ENCODE measurements at places on chromosomes 1 and 21.
A peak's percentile ranks its signal among the peaks of the same experiment; 100 is the strongest.

- DNase-seq, result no peak
Measured at GRCh38 chr1:71698186-71698585, 584.2 kb downstream of the NEGR1 start.

DNA sequence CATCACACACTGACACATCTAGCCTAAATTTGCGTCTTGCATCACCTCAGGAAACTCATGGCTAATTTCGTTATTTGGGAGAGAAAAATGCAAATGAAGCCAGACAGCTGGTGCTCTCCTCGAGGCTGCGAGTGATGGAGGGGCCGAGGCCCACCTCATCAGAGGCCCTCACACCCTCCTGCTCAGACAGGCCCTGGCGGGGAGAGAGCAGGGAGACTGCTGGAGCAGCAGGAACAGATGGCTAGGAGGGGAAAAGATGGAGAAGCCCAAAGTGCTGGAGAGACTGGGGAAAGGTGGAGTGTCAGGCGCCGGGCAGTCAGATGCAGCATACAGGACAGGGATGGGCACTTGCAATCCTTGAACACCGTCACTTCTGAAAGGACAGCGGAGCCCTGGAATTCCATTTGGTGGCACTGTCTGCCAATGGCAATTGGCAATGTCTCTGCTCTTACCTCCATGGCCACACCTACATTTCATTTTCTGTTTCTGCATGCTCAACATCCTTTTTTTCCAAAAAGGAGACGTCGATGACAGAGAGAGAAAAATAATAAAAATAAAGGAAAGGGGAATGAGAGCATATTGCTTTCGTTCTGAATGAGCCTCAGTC lies 286.2 kb downstream of the SPATA17 start:
- DNase-seq, result no peak

- no peak for DNase-seq
Measured at GRCh38 chr1:233289676-233290075, 5.8 kb downstream of the PCNX2 start.

DNA sequence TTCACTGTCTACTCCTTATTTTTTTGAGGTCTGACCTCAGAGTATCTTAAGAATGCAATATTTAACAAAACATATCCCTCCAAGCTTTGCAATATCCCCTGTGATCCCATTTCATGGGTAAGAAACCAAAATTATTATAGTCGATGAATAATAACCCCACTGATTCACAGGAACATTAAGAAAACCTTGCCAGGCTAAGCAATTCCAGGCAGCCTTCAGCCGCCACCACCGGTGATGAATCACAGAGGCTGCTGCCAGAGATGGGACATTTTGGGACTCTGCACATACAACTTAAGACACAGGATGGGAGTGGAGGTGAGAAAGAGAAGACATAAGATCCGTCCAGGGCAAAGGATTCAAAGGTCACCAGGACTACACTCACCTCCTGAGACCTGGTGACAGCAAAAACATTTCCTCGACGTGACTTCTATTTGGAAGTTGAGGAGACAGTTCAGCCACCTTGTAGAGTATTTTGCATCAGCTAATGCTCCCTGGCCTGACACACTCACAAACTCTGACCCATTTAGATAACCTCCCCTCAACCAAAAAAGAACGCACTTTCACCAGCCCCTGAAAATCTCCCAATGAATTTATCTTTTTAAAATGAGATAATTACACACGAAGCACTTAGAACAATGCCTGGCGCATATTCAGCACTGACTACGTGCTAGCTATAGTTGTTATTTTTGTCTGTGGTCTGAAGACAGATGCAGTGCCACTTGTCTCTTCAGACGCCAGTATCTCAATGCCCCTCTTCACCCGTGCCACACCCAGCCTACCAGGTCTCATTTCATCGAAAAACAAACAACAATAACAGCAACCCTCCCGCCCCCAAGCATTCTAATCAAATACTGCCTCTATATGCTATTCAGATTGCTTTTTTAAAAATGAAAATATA lies 17.8 kb upstream of the OVAAL start:
- no peak for DNase-seq

DNA sequence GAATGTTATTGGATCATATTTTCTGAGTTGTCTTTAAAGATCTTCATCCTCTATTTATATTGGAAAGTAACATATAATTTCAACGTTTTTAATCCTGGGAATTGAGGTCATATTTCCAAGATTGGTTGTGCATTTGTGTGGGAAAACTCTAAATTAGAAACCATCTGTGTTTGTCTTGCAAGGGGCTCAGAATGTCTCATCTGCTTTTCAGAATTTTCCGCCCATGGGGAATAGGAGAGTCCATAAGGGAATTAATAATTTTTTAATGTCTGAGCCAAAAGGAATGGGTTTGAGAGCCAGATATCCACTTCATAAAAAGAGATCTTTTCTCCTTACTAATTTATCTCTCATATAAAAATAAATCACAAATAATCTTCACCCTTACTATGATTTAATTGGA lies 84.8 kb upstream of the MAP1LC3C start:
- no peak for DNase-seq

DNA sequence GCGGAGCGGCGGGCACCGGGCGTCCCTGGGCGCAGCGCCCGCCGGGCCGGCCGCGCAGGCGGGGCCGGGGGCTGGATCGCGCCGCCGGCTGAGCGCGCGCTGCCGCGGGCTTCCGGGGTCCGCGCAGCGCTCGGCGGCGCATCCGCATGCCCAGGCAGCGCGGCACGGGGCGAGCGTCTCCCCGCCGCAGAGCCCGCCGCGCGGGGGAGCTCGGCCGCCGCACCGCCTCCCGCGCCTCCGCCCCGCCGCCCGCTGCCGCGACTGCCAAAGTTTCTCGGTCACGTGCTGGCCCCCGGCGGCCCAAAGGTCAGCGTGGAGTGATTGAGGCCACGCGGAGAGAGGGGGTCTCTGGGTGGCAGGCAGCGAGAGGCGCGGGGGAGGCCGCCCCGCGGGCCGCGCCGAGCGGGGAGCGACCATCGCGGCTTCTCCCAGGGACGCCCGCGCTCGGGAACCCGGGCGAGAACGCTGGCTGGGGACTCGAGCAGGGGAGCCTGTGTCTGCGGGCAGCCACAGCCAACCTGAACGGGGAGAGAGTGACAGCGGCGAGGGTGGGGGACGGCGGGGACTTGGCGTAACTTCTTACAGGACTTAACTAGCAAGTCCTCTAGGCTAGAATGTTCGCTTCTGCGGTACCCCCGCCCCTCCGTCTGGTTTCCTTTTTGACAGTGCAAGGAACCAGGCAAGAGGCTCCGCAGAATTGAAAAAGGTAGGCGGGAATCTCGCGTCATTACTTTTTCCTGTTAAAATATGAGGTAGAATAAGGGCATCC lies at the start of gene ILDR2:
ILDR2 (minus strand) TSS at position 180 of the 769 bp plus-strand sequence. CDS start 272 bp downstream, outside the sequence.
- peak; percentile 60 for DNase-seq

- DNase-seq, result no peak
Measured at GRCh38 chr1:214466403-214467077, 84.9 kb downstream of the PTPN14 start.

- DNase-seq, result no peak
Measured at GRCh38 chr1:8011016-8011415, 15.1 kb downstream of the ERRFI1 start.

DNA sequence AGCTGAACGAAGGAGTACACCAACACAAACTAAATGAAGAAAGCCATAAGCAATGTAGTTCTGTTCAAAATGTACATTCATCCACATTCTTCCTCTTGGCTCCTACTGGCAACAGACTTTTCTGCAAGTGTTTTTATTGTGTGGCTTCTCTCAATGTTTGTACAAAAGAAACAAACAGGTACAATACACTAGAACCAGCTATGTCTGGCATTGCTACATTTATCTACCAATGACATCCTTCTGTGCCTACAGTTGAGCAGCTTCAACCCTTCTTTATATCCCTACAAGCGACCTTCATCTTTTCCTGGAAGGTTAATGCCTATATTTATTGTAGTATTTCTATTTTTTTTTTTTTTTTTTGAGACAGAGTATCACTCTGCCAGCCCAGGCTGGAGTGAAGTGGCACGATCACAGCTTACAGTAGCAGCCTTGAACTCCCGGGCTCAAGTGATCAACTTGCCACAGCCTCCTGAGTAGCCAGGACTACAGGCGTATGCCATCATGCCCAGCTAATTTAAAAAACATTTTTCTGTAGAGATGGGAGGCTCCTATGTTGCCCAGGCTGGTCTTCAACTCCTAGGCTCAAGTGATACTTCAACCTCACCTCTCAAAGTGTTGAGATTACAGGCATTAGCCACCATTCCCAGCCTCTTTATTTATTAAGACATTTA lies 89.3 kb downstream of the ASH1L start:
- no peak for DNase-seq

DNA sequence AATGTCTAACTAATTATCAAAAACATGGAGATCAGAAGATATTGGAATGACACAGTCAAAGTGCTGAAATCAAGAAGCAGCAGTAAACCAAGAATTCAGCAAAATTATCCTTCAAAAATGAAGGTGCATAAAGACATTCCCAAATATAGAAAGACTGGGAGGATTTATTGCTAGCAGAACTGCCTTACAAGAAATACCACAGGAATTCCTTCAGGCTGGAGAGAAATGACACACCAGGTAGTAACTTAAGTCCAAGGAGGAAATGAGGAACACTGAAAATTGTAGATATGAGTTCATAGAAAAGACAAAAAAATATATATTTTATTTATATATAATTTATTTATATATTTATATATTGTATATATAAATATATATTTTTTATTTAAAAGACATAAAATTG lies 217.2 kb downstream of the RPS6KC1 start:
- DNase-seq, result no peak

- no peak for DNase-seq
Measured at GRCh38 chr21:37055271-37055855, 17.5 kb downstream of the PIGP start.

DNA sequence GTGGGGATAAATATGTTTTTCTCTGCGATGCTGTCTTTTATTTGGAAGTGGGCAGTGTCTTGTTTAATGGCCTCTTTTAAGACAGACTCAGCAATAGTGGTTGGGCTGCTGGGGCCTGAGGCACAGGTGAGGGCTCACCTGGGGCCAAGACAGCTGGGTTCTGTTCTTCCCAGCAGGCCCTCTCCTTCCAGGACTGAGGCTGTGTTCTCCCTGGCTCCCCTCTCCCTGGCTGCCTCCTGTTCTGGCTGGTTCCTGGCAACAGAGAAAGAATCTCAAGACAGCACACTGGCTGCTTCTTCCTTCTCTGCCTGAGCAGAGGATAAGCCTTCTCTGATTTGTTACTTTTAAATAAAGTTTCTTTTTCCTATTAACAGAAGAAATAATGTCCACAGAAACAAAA lies 7.4 kb upstream of the GRHL3 start:
- DNase-seq, result no peak

DNA sequence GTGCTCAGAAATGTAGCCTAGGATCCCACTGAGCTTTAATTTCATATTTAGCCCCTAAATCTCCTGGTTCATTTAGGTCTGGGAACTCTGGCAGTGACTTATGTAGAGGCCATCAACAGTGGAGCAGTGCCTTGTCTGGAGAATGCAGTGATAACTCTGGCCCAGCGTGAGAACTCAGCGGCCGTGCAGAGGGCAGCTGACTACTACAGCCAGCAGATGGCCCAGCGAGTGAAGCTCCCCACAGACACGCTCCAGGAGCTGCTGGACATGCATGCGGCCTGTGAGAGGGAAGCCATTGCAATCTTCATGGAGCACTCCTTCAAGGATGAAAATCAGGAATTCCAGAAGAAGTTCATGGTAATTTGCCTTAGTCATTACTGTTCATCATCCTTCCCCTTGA lies 17.8 kb downstream of the GBP6 start:
- DNase-seq, result no peak

GRCh38 chr1:179825206-179825605 lies 52.4 kb downstream of the TOR1AIP2 start:
- DNase-seq, result no peak

DNA sequence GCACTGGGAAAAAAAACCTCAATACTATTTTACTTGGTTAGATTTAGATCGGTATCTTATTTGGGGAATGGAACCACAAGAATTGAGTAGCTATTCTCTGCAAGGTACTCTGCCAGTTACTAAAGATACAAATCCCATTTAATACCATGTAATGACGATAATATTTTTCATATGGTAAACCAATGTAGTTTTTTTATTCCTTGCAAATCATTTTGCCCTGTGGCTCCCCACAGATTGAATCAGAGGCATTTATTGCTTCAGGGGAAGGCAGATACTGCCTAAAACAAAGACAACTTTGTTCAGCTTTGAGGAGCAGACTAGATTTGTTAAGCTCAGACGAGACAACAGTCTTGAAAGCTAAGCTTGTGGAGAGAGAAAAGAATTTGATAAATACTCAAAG lies 226.7 kb upstream of the RUNX1 start:
- DNase-seq, result no peak

- DNase-seq, result no peak
Measured at GRCh38 chr1:58607391-58607790, 30.3 kb upstream of the TACSTD2 start.

GRCh38 chr1:154657556-154657955 lies 49.6 kb upstream of the ADAR start:
- DNase-seq, result no peak

- no peak for DNase-seq
Measured at GRCh38 chr1:42312576-42313212, 22.3 kb downstream of the FOXJ3 start.

GRCh38 chr1:29896791-29897714 lies 660.7 kb downstream of the PTPRU start:
- DNase-seq, result no peak

- DNase-seq, result no peak
Measured at GRCh38 chr1:81032973-81033425, 767.7 kb upstream of the ADGRL2 start.

DNA sequence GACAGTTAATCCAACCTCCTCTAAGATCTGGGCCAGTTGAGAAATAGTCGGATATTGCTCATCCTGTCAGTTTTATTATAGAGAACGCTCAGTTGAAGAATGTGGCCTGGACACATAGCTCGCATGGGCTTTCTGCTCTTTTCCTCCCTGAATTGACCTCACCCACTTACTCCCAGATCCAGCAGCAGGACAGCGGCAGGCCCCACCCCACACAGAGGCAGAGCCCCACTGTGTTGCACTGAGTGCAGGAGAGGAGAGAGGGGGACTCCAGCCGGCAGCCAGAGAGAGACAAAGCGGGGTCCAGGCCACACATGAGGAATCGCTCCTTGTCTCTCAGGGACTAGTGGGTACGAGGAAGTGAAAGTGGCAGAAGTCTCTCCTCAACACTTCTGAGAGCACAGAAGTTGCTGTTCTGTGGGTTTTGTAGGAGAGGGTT lies 78.6 kb downstream of the LAMC1 start:
- DNase-seq, result no peak

- no peak for DNase-seq
Measured at GRCh38 chr1:17255336-17255735, 6.4 kb downstream of the PADI3 start.

- DNase-seq, result no peak
Measured at GRCh38 chr1:227947676-227948492, at the start of gene WNT9A. Gene WNT9A, minus strand, starts transcription at chr1:227947932. Its CDS starts 45 bp downstream, at chr1:227947887.

GRCh38 chr1:119531606-119532323 lies 24.8 kb downstream of the HSD3B1 start:
- no peak for DNase-seq

DNA sequence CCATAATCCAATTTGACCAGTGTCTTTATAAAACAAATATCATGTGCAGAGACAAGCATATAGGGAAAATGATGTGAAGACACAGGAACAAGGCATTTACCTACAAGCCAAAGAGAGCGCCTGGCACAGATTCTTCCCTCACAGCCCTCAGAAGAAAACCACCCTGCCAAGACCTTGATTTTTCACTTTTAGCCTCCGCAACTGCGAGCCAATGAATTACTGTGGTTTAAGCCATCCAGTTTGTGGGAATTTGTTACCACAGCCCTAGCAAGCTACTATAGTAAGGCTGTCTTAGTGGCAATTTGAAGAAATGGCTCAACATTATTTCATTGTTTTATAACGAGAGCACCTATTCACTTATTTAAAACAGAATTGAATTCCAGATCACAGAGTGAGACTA lies 85.7 kb upstream of the CCDC190 start:
- DNase-seq, result no peak

- DNase-seq, result no peak
Measured at GRCh38 chr1:65253800-65254319, 55.5 kb upstream of the DNAJC6 start.
